CD4-positive, alpha-beta T cell (primary cell): ENCODE measurements at places on chromosomes 12 and 14.
A peak's percentile ranks its signal among the peaks of the same experiment; 100 is the strongest.

GRCh38 chr12:55978393-55978792 lies 4.5 kb downstream of the RAB5B start:
- H3K4me1 ChIP-seq, result peaks cover 20% of the 10 kb centered on the region
- no peak overlapping the region for H3K4me3 ChIP-seq
- peaks cover 39% of the 10 kb centered on the region for H3K36me3 ChIP-seq
- no peak overlapping the region for H3K27ac ChIP-seq

DNA sequence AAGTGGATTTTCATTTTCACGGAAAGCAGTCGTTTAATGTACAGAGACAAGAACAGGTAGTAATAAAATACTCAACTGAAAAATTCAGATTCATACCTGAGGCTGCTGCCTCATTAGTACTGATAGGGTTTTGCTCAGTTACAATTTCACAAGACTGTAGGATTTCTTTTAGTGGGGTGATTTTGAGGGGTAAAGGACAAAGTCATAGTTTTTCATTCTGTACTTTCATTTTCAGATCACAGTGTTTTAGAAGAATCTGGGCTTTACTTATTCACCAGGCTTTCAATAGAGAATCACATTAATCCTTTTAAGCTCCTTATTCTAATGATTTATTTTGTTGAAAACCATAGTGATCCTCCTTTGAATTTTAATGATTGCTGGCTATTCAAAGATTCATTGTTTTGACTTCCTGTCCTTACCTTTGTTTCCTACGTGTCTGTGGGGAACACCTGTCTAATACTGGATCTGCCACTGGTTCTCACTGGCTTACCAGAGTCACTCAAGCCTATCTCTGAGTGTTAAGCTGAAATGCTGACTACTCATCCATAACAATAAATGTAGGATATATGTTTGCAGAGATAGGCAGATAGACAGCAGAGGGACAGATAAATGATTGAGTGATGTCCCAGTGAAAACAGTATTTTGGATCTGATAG lies 243.8 kb upstream of the NPAS3 start:
- no peaks in the 10 kb centered on the region for H3K36me3 ChIP-seq
- no peak overlapping the region for H3K4me3 ChIP-seq
- no peaks in the 10 kb centered on the region for H3K4me1 ChIP-seq
- no peak overlapping the region for H3K27ac ChIP-seq
- no peaks in the 10 kb centered on the region for H3K27me3 ChIP-seq
- DNase-seq, result no peak

GRCh38 chr12:132238884-132239283 lies 90.5 kb downstream of the GALNT9 start:
- H3K4me3 ChIP-seq, result no peak overlapping the region
- H3K4me1 ChIP-seq, result peaks cover 5% of the 10 kb centered on the region
- H3K27ac ChIP-seq, result no peak overlapping the region
- no peaks in the 10 kb centered on the region for H3K27me3 ChIP-seq
- no peak for DNase-seq

DNA sequence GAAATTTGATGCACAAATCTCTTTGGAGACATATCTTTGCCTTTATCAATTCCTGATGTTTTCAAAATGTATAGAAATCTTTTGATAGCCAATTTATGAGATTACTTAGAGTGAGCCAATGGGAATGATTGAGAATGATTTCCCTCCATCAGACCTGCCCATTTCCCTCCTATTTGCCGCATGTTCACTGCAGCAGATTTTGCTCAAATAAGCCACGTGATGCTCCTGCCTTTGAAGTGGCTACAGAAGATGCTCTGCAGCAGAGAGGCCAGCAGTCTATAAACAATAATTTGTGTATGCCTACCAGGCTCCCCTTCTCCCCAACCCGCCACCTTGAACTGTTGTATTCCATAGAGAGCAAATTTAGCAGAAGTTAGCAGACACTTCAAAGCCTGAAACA lies 21.9 kb downstream of the WIF1 start:
- no peaks in the 10 kb centered on the region for H3K36me3 ChIP-seq
- no peak for DNase-seq
- no peaks in the 10 kb centered on the region for H3K4me1 ChIP-seq
- peaks cover 3% of the 10 kb centered on the region for H3K27me3 ChIP-seq
- no peak overlapping the region for H3K27ac ChIP-seq
- no peak overlapping the region for H3K4me3 ChIP-seq

DNA sequence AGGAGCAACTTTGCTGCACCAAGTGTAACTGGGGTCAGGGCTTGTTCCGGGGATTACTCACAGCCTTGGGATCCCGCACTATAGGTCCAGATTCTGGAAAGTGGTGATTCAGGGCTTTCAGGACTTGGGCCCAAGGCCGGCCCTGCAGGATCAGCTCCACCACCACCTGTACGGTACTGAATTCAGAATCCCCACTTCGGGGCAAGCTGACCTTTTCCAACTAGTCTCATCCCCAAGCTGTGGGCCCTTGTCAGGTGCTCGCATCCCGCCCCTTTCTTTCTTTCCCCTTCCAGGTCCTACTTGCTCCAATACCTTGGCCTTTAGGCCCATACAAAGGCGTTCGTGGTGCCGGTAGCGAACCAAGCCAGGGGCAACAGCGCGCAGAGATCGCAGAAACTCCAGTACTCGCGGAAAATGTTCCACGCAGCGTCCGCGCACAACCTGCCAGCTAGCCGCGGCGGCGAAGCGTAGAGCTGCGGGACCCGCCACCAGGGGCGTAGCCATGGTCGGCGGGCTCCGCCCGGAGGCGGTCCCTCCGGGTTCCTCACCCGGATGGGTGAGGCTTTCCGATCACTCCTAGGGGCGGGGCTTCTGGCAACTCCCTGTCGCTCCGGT lies 487 bp downstream of the TINF2 start:
- no peaks in the 10 kb centered on the region for H3K27me3 ChIP-seq
- H3K4me1 ChIP-seq, result peaks cover 63% of the 10 kb centered on the region
- peaks cover 43% of the 10 kb centered on the region for H3K36me3 ChIP-seq

- H3K27ac ChIP-seq, result no peak overlapping the region
- no peak overlapping the region for H3K4me3 ChIP-seq
- no peak for DNase-seq
These were observed 42.8 kb upstream of the CRADD start for GRCh38 chr12:93634416-93634815.

DNA sequence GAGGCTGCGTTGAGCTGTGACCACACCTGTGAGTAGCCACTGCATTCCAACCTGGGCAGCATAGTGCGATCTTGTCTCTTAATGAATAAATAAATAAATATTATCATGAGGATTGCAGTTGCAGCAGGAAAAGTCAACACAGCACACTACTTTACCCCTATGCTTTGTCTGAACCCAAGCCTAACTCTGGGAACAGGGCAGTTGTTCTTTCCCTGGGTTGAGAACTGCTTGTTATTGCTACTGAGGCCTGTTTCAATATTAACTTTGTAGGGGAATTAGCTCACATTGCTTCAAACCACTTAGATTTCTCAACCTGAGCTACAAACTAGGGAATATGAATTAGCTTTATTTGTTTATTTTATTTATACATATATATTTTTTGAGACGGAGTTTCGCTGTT lies 102.5 kb downstream of the SCN8A start:
- H3K4me3 ChIP-seq, result no peak overlapping the region
- DNase-seq, result no peak
- H3K36me3 ChIP-seq, result no peaks in the 10 kb centered on the region
- no peaks in the 10 kb centered on the region for H3K4me1 ChIP-seq

DNA sequence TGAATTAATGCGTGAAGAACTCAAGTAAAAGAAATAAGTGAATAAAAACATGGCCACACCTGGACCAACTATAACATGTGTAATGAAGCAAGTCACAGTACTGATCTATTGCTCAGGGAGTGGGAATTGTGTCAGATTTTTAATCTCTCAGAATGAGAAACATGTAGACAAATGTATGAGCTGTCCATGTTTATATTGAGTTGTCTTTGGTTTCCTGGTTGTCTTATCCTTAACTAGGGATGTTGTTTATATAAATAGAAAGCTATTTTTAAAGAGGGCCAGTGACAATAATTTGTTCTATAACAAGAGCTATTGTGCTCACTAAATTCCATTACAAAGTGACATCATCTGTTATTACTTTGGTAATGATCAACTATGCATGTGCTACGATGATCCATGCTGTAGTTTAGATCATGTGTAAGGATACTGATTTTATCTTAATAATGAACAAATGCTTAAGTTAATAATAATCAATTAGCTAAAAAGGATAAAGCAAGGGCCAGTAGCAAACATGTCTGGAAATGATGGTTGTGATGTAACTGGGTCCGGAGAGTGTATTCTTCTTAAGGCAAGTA lies 91.3 kb upstream of the RTL1 start:
- H3K27me3 ChIP-seq, result peaks cover 8% of the 10 kb centered on the region
- no peaks in the 10 kb centered on the region for H3K36me3 ChIP-seq
- H3K27ac ChIP-seq, result no peak overlapping the region
- no peaks in the 10 kb centered on the region for H3K4me1 ChIP-seq

DNA sequence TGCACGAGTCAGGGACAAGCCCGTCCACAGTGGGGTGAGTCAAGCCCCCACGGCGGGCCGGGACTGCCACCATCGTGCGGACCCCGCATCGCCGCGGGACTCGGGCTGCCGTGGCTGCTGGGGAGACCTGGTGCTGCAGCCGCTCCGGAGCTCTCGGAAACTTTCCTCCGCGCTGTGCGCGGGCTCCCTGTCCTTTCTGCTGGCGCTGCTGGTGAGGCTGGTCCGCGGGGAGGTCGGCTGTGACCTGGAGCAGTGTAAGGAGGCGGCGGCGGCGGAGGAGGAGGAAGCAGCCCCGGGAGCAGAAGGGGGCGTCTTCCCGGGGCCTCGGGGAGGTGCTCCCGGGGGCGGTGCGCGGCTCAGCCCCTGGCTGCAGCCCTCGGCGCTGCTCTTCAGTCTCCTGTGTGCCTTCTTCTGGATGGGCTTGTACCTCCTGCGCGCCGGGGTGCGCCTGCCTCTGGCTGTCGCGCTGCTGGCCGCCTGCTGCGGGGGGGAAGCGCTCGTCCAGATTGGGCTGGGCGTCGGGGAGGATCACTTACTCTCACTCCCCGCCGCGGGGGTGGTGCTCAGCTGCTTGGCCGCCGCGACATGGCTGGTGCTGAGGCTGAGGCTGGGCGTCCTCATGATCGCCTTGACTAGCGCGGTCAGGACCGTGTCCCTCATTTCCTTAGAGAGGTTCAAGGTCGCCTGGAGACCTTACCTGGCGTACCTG lies 1.1 kb downstream of the PDE3A start:
- H3K4me1 ChIP-seq, result no peaks in the 10 kb centered on the region
- DNase-seq, result no peak
- no peaks in the 10 kb centered on the region for H3K36me3 ChIP-seq
- H3K4me3 ChIP-seq, result no peak overlapping the region
- no peak overlapping the region for H3K27ac ChIP-seq
- H3K27me3 ChIP-seq, result peaks cover 44% of the 10 kb centered on the region

- H3K27me3 ChIP-seq, result no peaks in the 10 kb centered on the region
- no peaks in the 10 kb centered on the region for H3K4me1 ChIP-seq
- peak overlapping the region; percentile 7 for H3K27ac ChIP-seq
- H3K36me3 ChIP-seq, result no peaks in the 10 kb centered on the region
These were observed 8.1 kb downstream of the DNAI7 start for GRCh38 chr12:25186788-25187402.

- no peak for DNase-seq
- H3K27me3 ChIP-seq, result no peaks in the 10 kb centered on the region
- peaks cover 3% of the 10 kb centered on the region for H3K4me1 ChIP-seq
- H3K36me3 ChIP-seq, result no peaks in the 10 kb centered on the region
These were observed 258.0 kb upstream of the PLEKHG7 start for GRCh38 chr12:92444763-92445162.

- DNase-seq, result peak; percentile 8
- no peaks in the 10 kb centered on the region for H3K27me3 ChIP-seq
- no peaks in the 10 kb centered on the region for H3K4me1 ChIP-seq
- H3K36me3 ChIP-seq, result no peaks in the 10 kb centered on the region
- H3K4me3 ChIP-seq, result no peak overlapping the region
- no peak overlapping the region for H3K27ac ChIP-seq
These were observed 79.7 kb downstream of the SPTB start for GRCh38 chr14:64800000-64800399.
